ENCODE measurements at places on chromosomes 12 and 14.

- peak; percentile 81 for DNase-seq
Measured at GRCh38 chr12:6774499-6775062, 2.3 kb downstream of the LAG3 start.

DNA sequence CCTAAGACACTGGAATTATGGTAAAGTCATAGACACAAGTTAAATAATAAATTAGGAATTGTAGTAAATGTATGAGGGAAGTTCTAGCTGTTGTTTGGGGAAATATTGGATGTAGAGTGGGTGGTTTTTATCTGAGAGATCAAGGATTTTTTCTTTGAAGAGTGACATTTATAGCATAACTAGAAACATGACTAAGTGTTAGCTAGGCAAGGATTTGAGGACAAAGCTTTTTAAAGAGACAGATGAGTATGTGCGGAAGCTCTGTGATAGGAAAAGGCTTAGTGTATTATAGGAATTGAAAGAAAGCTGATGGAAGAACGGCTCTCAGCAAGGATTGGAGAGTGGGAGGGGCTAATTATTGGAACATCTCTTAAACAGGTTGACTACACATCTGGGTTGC, 24.5 kb downstream of the PDZRN4 start:
- no peak for DNase-seq

GRCh38 chr14:73602994-73603393, 9.3 kb upstream of the ACOT6 start:
- DNase-seq = no peak

GRCh38 chr14:67574806-67575205, 25.3 kb downstream of the PIGH start:
- DNase-seq = no peak

- no peak for DNase-seq
Measured at GRCh38 chr14:68892961-68893360, 86.1 kb downstream of the ACTN1 start.

- no peak for DNase-seq
Measured at GRCh38 chr12:68539615-68539952, 71.1 kb upstream of the RAP1B start.

GRCh38 chr12:7021956-7022355, 3.7 kb upstream of the LPCAT3 start:
- DNase-seq = no peak

DNA sequence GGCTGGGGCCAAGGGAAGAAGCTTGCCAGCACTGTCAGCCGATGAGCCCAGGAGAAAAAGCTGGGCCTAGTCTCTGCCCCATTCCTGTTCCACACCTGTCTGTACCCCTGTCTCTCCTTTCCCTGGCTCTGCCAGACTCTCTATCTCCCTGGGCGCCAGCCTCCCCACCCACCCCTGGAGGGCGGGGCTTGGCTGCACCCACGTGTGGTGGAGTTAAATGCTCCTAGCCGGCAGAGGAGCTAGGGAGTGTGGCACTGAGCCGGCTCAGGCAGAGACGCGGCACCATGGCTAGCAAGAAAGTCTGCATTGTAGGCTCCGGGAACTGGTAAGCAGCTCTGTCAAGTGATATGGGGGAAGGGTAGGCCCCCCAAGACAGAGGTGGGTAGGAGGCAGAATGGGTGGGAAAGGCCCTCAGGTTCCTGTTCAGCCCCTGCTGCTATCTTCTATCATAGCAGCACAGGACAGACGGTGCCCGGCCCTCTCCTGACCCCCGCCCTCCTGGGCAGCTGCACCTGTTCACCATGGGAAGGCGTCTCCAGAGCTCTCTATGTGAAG, at the start of gene GPD1:
TSS of gene GPD1 (plus strand) at position 242 of the 555 bp plus-strand sequence. CDS start at position 285, 43 bp downstream.
- no peak for DNase-seq

DNA sequence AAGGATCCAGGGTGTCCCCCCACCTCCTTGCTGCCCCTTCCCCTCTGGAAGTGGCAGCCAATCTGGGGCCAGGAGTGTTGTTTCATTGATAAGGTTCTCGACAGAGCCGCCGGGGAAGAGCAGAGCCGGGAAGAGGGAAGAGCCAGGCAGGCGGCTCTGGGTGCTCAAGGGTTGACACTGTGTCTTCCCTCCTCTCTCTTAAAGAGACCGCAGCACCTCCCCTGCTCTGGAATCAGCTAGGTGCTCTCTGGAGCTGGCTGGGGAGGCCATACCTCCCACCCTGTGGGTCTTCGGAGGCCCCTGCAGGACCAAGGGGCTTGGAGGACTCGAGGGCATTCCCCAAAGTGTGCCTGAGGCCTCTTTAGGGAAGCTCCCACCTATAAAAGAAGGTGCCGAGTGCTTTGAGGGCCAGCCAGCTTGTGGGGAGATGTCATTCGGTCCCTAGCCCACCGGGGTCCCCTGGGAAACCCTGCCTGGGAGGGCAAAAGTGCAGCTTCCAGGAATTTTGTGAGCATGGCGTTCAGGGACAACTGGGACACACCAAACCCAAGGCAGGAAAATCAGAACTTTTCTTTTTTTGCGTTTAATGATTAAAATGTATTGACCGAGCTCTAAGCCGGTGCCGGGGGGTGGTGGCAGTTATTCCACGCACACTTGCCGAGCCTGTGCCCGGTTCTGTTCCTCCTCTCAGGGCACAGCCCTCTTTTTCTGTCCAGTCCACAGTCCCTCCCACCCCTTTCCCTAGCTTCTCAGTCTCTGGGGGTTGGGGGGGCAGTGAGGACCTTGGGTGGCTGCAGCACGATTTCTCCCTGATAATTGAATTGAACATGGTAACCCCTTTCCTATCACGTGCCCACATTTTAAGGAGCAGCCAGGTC, 3.0 kb downstream of the SETD1B start:
- DNase-seq = no peak

GRCh38 chr14:45135156-45135555, 574 bp upstream of the FANCM start:
- DNase-seq = no peak

DNA sequence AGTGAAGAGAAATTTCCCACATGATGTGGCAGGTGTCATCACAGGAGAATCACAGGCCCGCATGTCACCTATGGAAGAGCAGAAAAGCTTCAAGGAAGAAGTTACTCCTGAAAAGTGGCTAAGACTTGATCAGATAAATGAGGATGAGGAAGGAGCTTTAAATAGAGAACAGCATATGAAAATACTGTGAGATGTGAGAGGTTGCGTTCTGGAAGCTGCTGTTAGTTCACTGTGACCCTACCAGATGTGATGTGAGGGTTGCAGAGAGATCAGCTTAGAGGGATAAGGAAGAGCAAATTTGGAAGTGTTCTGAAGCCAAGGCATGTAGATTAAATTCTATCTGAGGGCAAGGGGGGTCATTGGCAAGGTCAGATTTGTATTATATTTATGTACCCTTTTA, 17.1 kb downstream of the ERP27 start:
- no peak for DNase-seq

DNA sequence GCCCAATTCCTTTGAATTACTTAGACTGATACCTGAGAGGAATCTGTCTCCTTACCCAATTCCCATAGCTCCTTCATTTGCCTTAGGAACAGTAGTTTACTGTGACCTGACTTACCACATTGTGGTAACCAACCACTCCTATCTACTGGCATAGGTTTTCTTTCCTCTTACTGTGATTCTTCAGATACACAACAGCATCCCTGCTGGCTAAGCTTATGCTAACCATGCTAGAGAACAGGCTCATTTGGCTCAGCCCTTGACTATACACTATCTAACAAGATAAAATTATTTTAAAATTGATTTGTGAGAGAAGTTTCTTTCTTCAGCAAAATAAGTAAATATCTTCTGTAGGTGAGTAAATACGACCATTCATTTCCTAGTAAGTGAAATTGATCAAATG, 320.4 kb upstream of the DDHD1 start:
- no peak for DNase-seq

- no peak for DNase-seq
Measured at GRCh38 chr14:31292937-31293616, 85.5 kb upstream of the HECTD1 start.

- no peak for DNase-seq
Measured at GRCh38 chr14:98926801-98927200, 345.2 kb downstream of the BCL11B start.

GRCh38 chr12:108268397-108268796, 70.7 kb downstream of the CMKLR1 start:
- DNase-seq = no peak

DNA sequence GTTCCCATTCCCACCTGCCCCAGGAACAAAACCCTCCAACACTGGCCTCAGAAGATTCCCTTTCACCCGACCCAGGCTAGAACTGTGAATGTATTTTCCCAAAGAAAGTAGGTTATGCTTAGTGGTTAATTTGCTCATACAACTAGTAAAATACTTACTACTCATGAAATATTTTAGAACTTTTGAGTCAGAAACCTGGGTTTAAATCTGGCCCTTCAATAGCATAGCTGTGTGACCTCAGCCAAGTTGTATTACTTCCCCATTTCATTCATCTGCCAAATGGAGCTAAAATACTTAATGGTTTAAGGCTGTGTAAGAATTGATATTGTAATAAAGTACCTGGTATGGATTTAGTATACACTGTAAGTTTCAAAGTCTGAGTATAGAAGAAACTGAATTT, 69.1 kb upstream of the DNM1L start:
- DNase-seq = no peak

DNA sequence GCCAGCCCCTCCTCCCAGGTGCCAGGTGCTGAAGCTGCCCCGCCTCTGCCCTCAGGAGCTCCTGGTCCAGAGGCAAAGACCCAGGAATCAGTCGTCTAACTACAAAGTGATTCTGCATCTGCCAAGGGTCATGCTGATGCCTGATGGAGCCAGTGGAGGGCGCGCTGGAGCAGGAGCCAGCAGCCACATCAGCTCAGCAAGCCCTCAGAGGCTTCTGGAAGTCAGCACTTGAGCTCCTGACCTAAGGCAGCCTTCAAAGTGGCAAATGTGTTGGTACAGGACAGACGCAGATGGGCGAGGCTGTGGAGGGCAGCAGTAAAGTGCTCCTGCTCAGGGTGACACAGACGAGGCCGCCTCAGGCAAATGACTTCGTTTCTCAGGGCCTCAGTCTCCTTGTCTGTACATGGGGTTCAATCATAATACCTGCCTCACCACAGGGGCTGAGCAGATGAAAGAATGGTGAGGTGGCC, 10.9 kb downstream of the C12orf43 start:
- peak; percentile 51 for DNase-seq

- no peak for DNase-seq
Measured at GRCh38 chr12:109255377-109255776, 53.7 kb downstream of the FOXN4 start.

- DNase-seq = no peak
Measured at GRCh38 chr12:12195081-12195480, 71.8 kb downstream of the LRP6 start.

Data from CD4-positive, alpha-beta T cell treated with Interleukin-17A for 1 hour (primary cell).